Stimulated activated CD4-positive, alpha-beta T cell treated with anti-CD3 and anti-CD28 coated beads, Interleukin-4, amount 100 ng/mL, for 24 hours (primary cell): ENCODE measurements at places on chromosomes 16 and 17.

DNA sequence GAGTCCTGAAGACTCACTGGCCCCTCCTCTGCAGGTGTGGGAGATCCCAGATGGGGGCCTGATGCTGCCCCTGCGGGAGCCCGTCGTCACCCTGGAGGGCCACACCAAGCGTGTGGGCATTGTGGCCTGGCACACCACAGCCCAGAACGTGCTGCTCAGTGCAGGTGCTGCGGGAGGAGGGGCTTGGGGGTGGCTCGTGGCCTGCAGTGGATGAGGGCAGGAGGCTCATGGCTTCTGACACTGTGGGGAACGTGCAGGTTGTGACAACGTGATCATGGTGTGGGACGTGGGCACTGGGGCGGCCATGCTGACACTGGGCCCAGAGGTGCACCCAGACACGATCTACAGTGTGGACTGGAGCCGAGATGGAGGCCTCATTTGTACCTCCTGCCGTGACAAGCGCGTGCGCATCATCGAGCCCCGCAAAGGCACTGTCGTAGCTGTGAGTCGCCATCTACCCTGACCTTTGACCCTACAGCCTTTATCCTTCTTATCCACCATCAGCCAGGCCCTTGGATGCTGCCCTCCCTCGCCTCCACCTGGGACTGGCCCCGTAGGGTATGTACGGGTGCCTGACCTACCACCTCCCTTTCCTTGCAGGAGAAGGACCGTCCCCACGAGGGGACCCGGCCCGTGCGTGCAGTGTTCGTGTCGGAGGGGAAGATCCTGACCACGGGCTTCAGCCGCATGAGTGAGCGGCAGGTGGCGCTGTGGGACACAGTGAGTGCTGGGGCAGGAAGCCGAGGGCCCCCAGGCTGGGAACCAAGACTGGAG lies 3.6 kb downstream of the CORO1A start:
- peak; percentile 91 for DNase-seq

DNA sequence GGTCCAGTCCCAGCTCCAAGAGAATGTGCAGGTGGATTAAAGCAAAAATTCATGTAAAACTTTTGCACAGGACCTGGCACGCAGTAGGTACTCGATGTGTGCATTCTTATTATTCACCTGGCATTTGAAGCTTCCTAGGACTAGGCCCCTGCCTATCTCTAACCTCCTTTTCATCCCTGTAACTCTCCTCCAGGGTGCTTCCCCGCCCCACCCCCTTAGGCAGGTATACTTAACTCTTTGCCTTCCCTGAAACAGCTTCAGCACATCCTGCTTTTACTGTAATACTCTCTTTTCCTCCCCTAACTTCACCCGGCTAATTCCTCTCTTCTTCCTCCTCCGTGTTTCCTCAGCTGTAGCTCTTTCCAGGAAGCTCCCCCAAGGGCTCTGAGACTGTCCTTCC lies 54.8 kb downstream of the CDK5R1 start:
- DNase-seq = no peak

GRCh38 chr16:54370278-54371040 lies 83.9 kb upstream of the IRX3 start:
- DNase-seq = no peak

DNA sequence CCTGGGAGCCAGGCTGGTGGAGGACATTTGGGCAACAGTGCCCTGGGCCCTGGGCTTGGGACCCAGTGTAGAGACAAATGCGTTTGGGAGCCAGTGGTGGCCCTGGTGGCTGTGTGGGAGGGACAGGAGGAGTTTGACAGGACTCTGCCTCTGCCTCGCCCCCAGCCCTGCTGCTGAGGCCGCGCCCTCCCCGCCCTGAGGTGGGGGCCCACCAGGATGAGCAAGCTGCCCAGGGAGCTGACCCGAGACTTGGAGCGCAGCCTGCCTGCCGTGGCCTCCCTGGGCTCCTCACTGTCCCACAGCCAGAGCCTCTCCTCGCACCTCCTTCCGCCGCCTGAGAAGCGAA lies 11.9 kb upstream of the TCAP start:
- no peak for DNase-seq

GRCh38 chr16:62954144-62955032 lies 918.1 kb upstream of the CDH8 start:
- no peak for DNase-seq

GRCh38 chr17:15124264-15124595 lies 140.9 kb downstream of the PMP22 start:
- no peak for DNase-seq
